LNCaP clone FGC (cell line): ENCODE measurements at places on chromosomes 11 and 22.

GRCh38 chr11:127390465-127390864 lies 389.9 kb upstream of the KIRREL3 start:
- no peak for DNase-seq

DNA sequence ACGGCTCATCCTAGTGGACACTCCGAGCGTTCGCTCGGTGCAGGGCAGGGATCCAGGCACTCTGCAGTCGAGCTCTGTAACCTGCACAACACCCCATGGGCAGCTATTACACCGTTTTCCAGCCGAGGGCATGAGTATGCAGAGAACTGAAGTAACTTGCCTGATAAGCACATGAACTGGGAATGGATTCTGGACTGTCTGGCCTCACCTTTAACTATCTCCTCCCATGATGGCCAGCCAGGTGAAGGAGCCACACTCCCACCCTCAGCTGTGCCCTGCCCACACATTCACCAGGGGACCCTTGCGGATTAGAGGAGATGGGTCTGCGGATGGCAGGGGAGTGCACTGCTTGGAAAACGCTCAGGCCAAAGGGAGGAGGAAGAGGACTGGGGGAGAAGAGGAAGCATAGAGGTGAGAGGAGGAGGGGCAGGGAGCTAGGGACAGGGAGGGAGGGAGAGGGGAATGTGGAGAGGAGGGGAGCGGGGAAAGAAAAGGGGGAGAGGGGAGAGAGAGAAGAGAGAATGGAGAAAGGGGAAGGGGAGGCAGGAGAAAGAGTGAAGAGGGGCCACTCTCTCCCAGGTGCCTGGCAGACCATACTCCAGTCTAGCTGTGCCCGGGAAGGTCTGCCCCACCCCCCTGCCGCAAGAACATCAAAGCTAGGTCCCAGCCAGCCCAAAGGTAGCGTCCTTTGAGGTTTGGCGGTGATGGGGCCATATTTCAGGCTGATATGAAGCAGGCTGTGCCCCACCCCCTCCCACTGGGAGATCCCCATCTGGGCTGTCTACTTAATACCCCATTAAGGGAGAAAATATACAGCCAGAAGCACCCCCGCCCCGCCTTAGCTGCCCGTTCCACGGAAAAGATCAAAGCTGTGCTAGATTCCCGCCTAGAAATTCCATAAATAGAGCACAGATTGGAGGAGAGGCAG lies 33.2 kb upstream of the TCF20 start:
- no peak for DNase-seq

- no peak for DNase-seq
Observed at GRCh38 chr22:19995611-19996339, 20.8 kb downstream of the ARVCF start.

- DNase-seq: peak; percentile 87
Observed at GRCh38 chr11:73916435-73916834, 34.4 kb upstream of the DNAJB13 start.

DNA sequence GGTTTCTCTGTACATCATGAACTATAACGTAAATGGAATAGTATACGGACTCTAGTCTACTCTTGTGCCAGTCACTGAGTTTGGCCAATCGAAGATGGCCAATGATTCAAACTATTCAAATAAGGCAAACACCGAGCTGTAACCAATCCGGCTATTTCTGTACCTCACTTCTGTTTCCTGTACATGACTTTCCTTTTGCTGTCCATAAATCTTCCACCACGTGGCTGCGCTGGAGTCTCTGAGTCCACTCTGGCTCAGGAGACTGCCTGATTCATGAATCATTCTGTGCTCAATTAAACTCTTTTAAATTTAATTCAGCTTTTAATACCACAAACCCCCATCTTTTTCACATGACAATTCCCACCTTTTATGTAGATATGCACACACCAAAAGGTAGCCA lies 1.5 kb upstream of the JAML start:
- no peak for DNase-seq

GRCh38 chr22:27487600-27488452 lies 313.7 kb downstream of the MN1 start:
- no peak for DNase-seq

DNA sequence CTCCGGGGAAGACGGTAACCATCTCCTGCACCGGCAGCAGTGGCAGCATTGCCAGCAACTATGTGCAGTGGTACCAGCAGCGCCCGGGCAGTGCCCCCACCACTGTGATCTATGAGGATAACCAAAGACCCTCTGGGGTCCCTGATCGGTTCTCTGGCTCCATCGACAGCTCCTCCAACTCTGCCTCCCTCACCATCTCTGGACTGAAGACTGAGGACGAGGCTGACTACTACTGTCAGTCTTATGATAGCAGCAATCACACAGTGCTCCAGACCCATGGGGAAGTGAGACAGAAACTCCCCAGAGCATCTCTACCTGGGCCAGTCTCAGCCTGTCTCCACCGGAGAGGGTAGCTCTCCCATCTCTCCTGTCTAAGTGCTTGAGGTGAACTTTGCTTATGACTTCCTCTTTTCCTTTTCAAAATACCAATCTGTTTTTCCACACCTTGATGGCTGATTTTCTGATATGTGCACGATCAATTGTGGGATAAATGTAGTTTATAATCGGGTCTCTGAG lies 48.5 kb upstream of the VPREB1 start:
- no peak for DNase-seq

GRCh38 chr11:63767565-63768236 lies 874 bp downstream of the ZFTA start:
- no peak for DNase-seq

DNA sequence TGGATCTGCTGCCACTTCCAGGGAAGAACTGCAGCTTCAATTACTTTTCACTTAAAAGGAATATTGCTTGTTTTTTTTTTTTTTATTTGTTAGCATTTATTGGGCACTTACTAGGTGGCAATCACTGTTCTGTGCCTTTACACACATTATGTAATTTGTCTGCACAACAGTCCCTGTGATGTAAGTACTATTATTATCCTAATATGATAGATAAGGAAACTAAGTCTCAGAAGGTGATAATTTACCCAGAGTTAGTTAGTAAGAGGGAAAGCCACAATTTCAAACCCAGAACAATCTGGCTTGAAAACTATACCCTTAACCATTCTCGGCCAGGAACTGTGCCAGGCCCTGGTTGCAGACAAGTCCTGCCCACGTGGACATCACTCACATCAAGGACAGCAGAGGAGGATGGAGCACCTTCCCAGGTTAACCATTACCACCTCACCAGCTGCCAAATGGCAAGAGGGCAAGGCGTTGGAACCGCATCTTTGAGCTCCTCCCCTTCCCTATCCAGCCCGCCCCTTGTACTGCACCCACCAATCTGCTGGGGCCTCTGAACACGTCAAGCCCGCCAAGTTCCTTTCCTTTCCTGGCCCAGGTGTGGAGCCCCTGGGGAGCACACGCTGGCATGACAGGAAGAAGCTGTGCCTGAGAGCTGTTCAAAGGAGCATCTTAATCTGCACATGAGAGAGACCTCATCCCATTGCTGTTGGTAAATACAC lies 78.4 kb downstream of the NAV2 start:
- DNase-seq: no peak

GRCh38 chr22:43974028-43974545 lies 18.8 kb downstream of the SAMM50 start:
- no peak for DNase-seq

GRCh38 chr11:43988040-43988817 lies 45.8 kb downstream of the C11orf96 start:
- DNase-seq: no peak

GRCh38 chr22:30637701-30638114 lies 2.1 kb downstream of the SLC35E4 start:
- DNase-seq: no peak

DNA sequence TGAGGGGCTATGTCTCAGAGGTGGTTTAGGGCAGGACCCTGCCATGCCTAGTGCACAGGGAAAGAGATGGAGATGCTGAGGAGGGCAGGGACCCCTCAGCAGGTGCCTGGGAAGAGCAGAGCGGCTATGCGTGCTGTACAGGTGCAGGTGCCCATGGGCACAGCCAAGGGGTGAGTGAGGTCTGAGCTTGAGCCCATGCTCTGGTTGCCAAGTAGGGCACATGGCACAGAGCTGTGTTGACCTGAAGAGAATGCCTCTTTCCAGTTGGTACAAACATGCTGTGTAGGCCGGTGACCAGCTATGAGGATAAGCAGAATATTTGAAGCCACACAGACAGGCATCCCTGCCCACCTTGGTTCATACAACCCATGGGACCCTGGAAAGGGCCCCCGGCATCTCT lies 65.8 kb upstream of the NECTIN1 start:
- no peak for DNase-seq

DNA sequence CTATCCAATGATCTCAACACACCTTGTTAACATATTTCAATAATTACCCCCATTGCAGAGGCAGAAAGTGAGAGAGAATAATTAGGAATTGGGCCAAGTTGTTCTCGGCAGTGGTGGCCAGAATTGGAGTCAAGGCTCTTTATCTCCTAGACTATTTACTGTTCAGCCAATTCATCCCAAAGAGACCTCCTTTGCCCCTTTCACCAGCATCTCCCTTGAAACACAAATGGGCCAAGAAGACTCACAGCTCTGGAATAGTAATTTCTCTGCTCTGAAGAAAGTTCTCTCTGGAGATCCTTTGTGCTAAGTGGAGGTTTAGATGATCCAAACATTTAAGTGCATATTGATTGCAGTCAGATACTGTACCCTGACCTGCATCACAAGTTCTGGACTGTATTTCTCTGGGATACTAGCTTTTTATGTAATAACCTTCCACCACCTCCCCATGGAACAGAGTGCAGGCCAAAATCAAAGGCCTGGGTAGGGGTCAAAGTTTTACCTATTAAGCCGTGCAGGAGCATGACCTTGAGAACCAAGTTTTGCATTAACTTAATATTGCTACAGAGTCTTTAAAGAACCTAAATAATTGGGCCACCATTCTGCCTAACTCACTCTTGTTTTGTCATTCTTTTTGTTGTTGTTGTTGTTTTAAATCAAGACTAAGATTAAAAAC lies 19.6 kb upstream of the CADM1 start:
- DNase-seq: no peak

DNA sequence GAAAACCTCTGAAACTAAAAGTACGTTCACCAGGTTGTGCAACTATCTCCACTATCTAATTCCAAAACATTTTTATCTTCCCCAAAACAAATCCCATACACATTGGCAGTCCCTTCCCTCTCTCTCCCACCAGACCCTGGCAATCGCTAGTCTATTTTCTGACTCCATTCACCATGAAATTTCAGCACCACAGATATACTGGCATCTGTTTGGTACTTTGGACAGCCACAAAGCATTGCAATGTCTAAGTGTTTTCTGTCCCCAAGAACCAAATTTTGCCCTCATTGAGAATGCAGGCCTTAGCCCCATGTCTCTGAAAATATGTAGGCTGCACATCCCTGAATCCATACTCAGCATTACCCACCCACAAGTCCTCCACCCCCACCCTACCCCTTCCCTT lies 28.0 kb upstream of the KCNJ11 start:
- no peak for DNase-seq

- DNase-seq: peak; percentile 83
Observed at GRCh38 chr22:24302591-24302990, 32.0 kb downstream of the SPECC1L start.

DNA sequence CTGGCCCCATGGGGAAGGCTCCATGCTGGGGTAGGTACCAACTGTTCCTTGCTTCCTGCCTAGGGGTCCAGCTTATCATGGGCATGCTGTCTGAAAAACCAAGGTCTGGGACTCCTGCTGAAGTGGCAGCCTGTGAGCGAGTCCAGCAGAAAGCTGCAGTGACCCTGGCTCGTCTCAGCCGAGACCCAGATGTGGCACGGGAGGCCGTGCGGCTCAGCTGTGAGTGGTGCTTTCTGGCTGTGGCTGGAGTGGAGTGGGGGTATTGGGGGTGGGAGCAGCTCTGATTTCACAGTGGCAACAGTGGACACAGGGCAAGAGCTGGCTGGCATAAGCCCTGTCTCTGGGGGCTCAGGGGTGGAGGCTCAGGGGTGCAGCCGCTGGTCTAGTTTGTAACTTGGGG lies 124.1 kb downstream of the INSC start:
- no peak for DNase-seq

DNA sequence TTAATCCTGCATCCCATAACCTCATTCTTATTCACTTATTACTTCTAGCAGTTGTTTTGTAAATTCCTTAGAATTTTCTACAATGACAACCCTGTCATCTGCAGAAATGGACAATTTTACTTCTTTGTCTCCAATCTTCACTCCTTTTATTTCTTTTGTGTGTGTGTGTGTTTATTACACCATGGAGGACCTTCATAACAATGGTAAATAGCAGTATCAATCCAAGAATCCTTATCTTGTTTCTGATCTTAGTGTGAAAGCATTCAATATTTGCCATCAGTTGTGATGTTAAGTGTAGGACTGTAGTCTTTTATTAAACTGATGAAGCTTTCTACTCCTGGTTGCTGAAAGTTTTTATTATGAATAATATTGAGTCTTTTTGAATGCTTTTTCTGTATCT lies 109.1 kb downstream of the MPPED2 start:
- DNase-seq: no peak

DNA sequence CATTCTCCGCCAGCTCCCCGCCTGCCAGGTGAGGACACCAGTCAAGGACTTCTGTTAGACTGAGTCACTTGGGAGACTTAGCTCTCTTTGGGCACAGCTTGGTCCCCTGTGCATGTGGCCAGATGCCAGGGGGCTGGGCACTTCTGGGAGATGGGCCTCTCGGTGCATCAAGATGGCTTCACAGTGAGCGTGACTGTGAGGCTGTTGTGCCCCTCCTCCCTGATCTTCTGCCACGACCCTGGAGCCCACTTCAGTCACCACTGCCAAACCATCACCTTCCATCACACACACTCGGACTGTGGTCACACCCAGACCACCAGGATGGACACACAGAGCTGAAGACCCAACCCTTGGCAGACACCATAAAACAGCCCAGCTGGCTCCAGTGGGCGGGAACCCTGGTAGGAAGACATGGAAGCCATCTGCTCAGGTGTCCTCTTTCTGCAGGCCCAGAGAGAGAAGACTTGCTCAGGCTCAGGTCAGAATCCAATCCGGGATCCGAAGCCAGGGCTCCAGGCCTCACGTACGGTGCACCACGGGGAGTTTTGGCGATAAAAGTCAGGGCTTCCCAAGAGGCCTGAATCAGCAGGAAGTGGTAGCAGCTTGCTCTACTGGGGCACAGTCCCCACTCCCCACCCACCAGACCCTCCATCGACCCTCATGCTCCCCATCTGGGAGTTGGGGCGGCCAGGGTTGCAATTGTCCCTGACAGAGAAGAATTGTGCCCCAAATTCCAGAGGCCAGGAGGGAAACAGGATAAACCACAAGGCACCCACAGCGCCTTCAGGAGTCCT lies 29.8 kb upstream of the CD5 start:
- DNase-seq: no peak

DNA sequence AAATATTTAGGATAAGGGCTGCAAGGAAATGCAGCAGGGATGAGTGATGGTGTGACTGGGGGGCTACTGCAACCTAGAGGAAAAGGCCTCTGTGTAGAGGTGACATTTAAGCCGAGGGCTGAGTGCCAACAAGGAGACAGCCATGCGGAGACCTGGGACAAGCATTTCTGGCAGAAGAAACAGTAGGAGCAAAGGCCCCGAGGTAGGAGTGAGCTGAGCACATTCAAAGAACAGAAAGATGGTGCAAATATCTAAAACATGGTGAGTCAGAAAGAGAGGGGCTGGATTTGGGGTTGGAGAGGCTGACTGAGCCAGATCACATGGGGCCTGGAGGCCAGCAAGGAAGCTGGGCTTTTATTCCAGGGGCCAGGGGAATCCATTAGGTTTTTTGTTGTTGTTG lies 55.1 kb upstream of the INCENP start:
- no peak for DNase-seq
